PC-9 (cell line): ENCODE measurements at places on chromosomes 13 and 19. TPM values are rescaled to one million over a fixed set of nuclear protein-coding genes. Genes with fewer than 3 reads are reported as not detected.

DNA sequence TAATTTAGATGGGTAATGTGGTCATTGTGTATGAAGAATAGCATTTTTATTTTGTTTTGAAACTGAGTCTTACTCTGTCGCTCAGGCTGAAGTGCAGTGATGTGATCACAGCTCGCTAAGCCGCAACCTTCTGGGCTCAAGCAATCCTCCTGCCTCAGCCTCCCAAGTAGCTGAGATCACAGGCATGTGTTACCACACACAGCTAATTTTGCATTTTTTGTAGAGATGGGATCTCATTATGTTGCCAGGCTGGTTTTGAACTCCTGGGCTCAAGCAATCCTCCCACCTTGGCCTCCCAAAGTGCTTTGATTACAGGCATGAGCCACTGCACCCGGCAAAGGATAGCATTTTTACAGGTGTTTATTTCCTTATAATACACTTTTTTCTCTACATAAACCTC lies 36.6 kb downstream of the SERTM1 start:
- DNase-seq, result no peak
- no peak overlapping the region for H3K27ac ChIP-seq
- H3K4me3 ChIP-seq, result no peak overlapping the region
- H3K36me3 ChIP-seq, result no peaks in the 10 kb centered on the region
- no peaks in the 10 kb centered on the region for H3K4me1 ChIP-seq

DNA sequence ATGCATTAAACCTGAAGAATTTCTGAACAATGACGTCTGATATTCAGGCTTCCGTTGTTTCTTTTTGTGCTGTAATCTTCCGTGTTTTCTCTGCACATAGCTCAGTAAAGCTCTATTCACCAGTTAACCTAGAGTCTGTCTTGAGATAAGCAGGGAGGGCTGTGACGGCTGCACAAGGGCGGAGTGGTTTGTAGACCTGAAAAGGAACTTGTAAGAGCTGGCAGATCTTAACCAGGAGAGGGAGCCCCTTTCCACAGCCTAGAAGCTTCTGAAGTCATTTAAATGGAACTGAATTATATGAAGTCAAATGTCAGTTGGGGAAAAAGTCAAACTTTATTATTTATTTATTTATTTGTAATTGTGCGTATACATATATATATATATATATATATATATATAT lies 27.5 kb downstream of the DPRX start:
- no peak overlapping the region for H3K4me3 ChIP-seq
- no peaks in the 10 kb centered on the region for H3K27me3 ChIP-seq
- H3K36me3 ChIP-seq, result no peaks in the 10 kb centered on the region
- no peak overlapping the region for H3K27ac ChIP-seq
- DNase-seq, result peak; percentile 68
- H3K4me1 ChIP-seq, result peaks cover 5% of the 10 kb centered on the region; the same call in 1 of the 2 replicates

- H3K4me1 ChIP-seq, result peaks cover 45% of the 10 kb centered on the region
- DNase-seq, result peak; percentile 70
- H3K4me3 ChIP-seq, result no peak overlapping the region
- H3K27me3 ChIP-seq, result no peaks in the 10 kb centered on the region
- peak overlapping the region; percentile 85 for H3K27ac ChIP-seq
Measured at GRCh38 chr13:44300895-44301638, 72.6 kb upstream of the SERP2 start.

- peaks cover 15% of the 10 kb centered on the region; the same call in 1 of the 2 replicates for H3K27me3 ChIP-seq
- peak; percentile 32 for DNase-seq
- H3K36me3 ChIP-seq, result no peaks in the 10 kb centered on the region
- H3K4me3 ChIP-seq, result no peak within 1 kb of the TSS
- no peak within 1 kb of the TSS for H3K27ac ChIP-seq
Measured at GRCh38 chr19:827710-828321, at the start of gene AZU1. TSS of gene AZU1 (plus strand) at chr19:827837. CDS start at chr19:827847, 10 bp downstream.

DNA sequence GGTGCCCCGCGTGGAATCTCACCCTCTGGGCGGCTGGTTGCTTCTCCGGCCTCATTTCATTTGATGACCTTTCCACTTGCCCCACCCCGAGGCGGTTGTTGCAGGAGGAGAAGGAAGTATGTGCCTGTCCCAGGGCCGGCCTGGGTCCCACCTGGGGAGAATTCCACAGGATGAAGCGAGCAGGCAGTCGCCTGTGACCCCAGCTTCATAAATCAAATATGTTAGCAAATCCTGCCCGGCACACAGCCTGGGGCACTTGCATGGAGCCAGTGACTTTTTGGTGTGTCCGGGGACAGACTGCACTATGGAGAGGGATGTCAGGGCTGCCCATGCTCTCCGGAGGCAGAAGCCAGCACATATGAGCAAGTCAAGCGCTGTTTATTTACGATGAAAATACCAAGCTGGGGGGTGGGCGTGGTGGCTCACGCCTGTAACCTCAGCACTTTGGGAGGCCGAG lies 19.7 kb upstream of the ZBTB7A start:
- H3K27ac ChIP-seq, result peak overlapping the region; percentile 47
- H3K4me3 ChIP-seq, result no peak overlapping the region
- no peaks in the 10 kb centered on the region for H3K36me3 ChIP-seq
- peak; percentile 74 for DNase-seq
- no peaks in the 10 kb centered on the region for H3K27me3 ChIP-seq

DNA sequence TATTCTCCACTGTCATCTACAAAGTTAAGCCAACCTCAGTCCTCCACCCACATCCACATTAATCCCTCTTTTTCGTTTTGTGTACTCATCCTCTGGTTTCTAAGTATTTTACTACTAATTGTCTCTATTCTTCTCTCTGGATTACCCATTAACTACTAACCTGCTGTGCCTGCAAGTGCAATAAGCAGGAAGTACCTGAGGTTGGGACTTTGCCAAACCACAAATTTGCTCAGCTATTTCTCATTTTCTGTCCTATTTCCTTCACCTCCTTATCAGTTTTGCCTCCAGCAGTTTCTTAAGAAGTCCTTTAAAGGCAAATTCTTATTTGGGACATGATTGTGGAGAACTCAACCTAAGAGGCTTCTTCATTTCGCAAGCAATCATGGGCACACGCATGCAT lies 1708.9 kb downstream of the SLITRK5 start:
- H3K27me3 ChIP-seq, result no peaks in the 10 kb centered on the region
- peak; percentile 44 for DNase-seq
- no peak overlapping the region for H3K27ac ChIP-seq
- H3K4me3 ChIP-seq, result no peak overlapping the region
- peaks cover 18% of the 10 kb centered on the region for H3K4me1 ChIP-seq
- H3K36me3 ChIP-seq, result no peaks in the 10 kb centered on the region

GRCh38 chr13:38321654-38322053 lies 28.0 kb upstream of the UFM1 start:
- no peaks in the 10 kb centered on the region for H3K4me1 ChIP-seq
- DNase-seq, result no peak
- H3K4me3 ChIP-seq, result no peak overlapping the region
- H3K27ac ChIP-seq, result no peak overlapping the region

GRCh38 chr19:35417713-35418534 lies 30.1 kb upstream of the FFAR2 start:
- H3K36me3 ChIP-seq, result no peaks in the 10 kb centered on the region
- H3K27ac ChIP-seq, result no peak overlapping the region
- DNase-seq, result no peak
- H3K27me3 ChIP-seq, result peaks cover 71% of the 10 kb centered on the region
- H3K4me3 ChIP-seq, result no peak overlapping the region
- no peaks in the 10 kb centered on the region for H3K4me1 ChIP-seq

DNA sequence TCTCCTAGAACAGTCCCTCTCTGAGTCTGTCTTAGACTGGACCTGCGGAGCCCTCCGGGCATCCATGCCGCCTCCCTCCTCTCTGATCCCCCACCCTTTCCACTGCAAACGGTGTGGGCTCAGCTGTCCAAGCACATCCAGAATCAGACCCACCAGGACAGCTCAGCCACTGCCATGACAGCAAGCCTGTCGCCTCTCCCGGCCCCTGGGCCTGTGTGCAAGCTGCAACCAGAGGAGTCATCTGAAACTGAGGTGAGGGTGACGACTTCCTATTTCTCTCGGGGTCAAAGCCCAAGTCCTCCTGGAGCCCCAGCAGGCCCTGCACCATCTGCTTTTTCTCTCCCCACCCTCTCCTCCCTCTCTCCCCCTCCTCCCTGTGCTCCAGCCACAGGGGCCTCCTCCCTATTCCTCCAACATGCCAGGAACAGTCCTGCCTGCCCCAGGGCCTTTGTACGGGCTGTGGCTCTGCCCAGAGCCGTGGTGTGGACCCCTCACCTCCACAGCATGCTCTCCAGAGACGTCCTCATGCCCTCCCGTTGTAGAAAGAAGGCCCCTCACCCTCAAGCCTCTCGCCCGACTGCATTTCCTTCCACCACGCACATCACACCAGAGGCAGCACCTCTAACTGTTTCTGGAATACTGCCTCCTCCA lies 23.5 kb upstream of the MYDGF start:
- H3K27me3 ChIP-seq, result no peaks in the 10 kb centered on the region
- H3K4me1 ChIP-seq, result no peaks in the 10 kb centered on the region
- H3K27ac ChIP-seq, result peak overlapping the region; percentile 57
- no peak overlapping the region for H3K4me3 ChIP-seq
- no peak for DNase-seq

SLC1A5 gene
- total RNA-seq, result 218 and 264 TPM in 2 replicates

TMEM221 gene
- total RNA-seq, result 2.0 and 3.9 TPM in 2 replicates

CEACAM7 gene
- not detected in 2 replicates for total RNA-seq

KLK4 gene
- total RNA-seq, result not detected in 2 replicates
